ENCODE measurements at places on chromosomes 4 and X.
A peak's percentile ranks its signal among the peaks of the same experiment; 100 is the strongest.

GRCh38 chr4:128955751-128956150, 137.6 kb downstream of the SCLT1 start:
- DNase-seq, result no peak

DNA sequence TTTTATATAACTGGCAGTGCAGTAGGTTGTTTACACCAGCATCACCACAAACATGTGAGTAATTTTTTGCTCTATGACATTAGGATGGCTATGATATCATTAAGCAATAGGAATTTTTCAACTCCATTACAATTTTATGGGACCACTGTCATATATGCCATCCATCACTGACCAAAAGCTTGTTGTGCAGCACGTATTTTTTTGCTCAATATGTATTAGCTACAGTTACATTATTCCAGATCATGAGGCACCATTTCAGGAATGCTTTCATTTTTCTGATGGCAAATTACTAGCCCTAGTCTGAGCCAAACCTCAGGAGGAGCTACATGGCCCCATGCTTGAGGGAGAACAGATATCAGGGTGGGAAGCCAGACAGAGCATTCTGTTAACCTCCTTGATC, 56.8 kb upstream of the DCLK2 start:
- DNase-seq, result no peak

DNA sequence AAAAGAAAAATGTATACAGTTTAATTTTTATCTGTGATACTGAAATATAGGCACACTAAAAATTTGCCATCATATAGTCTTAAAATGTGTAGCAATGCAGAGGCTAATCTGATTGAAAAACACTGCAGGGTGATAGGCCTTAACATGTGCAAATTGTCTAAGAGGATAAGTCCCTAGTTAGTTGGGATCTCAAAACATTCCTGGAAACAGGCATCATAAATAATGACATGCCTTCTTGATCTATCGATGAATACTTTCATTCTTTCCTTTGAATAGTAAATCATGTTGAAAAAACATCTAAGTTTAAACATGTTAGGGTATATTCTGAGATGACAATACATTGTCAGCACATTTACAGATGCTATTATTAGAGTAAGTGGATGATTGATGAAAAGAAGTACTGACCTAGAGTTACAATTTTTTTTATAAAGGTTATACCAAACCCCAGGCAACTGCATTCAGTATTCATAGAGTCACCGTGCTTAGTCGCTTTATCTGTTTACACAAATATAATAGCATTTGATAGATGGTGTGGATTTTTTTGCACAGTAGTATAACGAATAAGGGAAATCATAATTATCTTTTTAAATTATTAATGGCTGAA, 668.2 kb upstream of the ADGRL3 start:
- DNase-seq, result no peak

DNA sequence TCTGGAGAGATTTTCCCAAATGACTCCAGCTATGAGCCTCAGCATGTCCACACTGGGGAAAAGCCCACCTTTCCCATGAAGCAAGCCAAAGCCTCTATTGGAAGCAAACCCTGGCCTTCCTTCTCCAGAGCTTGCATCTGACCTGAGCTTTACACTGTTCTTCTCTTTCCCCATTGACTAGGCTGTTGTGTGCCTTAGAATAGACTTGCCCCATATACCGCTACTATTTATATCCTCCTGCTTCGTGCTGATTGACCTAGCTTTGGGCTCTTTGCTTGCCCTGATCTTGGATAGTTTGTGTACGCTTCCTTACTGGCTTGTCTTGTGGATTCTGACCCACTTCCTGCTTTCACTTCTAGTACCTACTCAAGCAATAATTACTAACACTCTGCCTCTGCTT, 30.9 kb downstream of the FAM9B start:
- no peak for DNase-seq

DNA sequence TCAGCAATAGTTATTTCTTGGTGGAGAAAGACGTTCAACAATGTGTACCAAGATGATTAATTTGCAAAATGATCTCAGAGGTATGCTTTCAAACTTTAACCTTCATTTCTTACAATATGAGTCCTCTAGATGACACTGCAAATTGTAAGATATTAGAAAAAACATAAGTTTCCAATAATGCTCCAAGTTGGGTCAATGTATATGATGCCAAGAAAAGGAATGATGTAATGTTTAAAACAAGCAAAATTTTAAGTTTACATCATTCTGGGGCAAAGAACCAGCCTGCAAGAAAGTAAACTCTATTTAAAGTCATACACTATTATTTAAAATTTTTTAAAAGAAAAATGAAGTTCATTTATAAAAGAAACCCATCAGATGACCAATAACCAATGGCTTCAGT, 56.1 kb downstream of the PRSS12 start:
- no peak for DNase-seq

GRCh38 chr4:136784326-136784725, 748.0 kb downstream of the PCDH18 start:
- DNase-seq, result no peak

DNA sequence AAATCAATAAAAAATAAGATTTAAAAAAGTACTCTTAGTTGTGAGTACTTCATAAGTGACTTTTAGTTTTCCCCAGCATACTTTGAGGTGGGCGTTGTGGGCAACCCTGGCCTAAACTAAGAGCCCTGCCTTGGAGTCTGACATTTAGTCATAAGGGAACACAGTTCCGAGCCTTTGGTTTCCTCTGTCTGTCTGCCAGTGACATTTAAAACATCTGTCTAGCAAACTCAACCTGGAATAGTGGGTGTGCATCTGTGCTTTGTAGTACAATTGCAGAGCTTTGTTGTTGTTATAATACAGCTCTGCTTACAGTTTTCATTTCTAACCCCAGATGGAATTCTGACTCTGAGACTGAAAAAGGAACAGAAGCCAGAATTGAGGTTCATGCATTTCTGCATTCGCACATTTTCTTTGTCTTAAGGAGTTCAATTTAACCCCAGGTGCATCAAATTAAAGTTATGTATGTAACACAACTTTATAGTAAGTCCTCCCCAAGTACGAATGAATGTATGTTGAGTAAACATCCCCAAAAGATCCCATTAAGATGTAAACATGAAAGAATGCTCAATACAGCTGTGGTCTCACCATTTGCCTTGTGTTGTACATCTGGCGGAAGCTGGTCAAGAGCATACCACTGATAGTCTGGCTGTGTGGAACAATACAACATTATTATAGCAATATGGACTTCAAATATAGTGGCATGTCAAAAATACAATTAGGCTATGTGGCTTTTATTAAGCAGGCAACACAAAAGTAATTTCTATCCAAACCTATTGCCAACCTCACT, 25.9 kb downstream of the TNIP3 start:
- no peak for DNase-seq

DNA sequence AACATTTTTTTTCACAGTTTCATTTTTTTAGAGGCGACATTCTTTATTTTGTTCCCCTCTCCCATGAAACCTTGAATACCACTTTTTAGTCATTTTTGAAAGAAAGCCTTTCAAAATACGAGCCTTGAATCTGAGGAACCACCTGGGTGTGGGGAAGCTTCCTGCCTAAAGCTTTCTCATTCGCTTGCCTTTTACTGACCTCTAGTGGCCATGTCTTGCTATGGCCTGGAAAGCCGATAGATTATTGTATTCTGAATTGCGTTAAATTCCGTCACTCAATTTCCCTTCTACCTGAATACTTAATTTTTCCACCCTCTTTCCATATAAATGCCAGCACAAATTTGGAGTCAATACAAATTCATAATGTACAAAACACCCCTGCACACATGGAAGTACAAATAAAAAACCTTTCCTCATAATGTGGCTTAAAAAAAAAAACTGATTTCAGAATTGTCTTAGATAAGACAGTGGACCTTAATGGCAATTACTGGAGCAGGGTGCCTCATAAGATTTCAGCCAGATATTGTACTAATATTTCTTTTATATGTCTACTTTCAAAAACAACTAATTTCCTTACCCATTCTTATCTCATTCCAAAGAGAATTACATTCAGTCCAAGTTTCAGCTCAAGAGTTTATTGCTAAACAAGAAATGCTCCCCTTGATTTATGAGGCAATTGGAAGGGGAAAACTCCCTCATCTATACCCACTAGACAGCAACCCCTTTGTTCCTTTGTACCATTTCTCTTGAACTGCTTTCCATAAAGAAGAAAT, 217.9 kb downstream of the CENPC start:
- peak; percentile 8 for DNase-seq

GRCh38 chrX:24732766-24733500, 39.2 kb downstream of the POLA1 start:
- no peak for DNase-seq

- no peak for DNase-seq
Measured at GRCh38 chr4:7414046-7414445, 20.7 kb downstream of the PSAPL1 start.

GRCh38 chrX:2732076-2732475, 19.8 kb upstream of the XG start:
- no peak for DNase-seq

- no peak for DNase-seq
Measured at GRCh38 chrX:40063555-40063954, 34.2 kb downstream of the BCOR start.

- DNase-seq, result no peak
Measured at GRCh38 chr4:40375095-40375494, 40.0 kb downstream of the CHRNA9 start.

GRCh38 chr4:29636961-29637360, 1083.2 kb upstream of the PCDH7 start:
- no peak for DNase-seq

- DNase-seq, result no peak
Measured at GRCh38 chrX:19334945-19335626, 8.6 kb upstream of the PDHA1 start.

GRCh38 chr4:8072235-8072968, 86.2 kb downstream of the ABLIM2 start:
- no peak for DNase-seq

DNA sequence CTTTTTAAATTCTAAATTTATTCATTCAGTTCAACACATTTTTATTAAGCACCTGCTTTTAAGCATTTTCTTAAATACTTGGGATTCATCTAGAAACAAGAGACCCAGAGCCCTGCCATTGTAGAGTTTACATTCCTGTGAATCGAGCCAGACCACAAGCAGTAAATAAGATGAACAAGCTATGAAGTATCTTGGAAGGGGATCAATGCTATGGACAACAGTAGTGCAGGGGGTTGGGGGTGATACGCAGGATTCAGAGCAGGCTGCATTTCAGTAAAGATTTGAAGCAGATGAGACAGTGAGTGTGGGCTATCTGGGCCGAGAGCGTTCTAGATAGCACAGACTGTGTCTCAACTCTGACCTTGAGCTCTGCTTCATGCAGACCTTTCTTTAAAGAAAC, 35.1 kb downstream of the CLDN22 start:
- no peak for DNase-seq

DNA sequence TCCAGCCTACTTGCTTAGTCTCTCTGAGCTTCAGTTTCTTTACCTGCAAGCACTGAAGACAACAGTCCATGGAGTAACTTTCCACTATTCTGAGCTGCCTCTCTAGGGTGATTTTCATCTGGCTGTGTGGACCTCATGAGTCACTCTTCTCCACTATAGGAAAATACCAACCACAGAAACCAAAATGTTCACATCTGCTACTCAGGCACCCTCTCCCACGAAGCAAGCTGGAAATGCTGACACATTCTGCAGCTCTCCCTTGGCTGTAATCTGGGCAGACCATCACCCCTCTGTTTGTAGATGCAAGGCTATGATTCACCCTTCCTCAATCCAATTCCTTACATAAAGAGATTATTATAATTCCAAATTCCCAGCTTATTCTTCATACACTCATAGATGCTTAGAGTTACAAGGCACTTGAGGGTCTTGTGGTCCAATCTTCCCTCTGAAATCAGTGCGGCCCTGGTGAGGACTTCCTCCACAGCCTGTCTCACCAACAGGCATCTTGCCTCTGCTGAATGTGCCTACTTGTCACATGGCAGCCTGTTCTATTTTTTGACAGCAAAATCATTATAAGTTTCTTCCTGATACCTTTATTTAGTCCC, 97.0 kb upstream of the LNX1 start:
- no peak for DNase-seq

DNA sequence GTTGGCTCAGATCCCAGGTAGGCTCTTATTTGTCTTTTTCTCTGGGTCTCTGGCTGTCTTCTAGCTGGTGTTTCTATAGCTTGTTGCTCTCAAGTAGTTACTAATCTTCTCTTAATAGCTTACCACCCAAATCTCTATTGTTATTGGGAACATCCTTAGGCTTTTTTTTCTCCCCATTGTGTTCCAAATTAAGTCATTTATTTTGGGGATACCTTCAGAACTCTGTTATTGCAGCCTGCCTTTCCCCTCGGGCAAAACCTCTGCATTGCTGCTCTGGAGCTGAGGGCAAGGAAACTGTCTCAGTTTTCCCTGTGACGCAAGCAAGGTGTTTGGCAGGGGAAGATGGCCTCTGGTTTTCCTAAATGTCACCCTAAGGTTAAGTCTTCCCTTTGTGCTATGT, 338.1 kb upstream of the ZCCHC13 start:
- DNase-seq, result no peak

DNA sequence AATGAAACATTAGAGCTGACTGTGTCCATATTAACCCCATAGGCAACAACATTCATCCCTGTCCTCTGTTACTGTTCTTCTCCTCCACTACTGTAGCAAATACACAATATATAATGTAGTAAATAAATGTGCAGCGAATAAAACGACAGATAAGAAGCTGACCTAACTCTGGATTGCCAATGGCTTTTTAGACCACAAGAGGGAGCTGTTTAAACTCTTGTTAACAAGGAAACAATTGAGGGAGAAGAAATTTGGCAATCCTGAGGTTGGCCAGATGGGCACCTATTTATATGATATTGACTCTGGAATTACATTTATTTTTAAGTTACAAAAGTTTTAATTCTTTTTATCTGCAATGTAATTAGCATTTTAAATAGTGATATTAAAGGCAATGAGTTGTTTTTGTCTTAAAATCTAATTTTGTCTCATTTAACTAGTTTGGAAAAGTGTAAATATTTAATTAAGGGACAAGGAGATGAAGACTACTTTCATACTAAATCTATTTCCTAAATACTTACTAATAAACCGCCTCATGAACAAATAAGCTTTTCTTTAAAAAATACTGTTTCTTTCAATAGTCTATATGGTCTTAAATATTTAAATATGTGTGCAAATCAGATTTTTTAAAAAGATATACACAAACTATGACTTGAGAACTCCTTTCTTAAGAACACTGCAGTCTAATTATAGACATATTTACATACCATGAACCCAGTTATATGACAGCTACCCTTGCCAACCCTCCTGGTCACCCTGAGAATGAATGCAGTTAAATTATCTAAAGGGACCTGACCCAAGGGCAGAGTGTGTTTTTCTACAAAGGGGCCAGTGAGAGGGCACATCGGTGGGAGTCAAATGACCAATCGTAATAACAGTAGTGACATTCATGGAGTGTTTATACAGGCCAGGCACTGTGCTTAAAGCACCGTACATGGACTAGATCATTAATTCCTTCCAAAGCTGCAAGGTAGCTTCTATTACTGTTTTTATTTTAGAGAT, 52.9 kb upstream of the HPF1 start:
- DNase-seq, result no peak

- DNase-seq, result no peak
Measured at GRCh38 chr4:76001700-76002099, 5.6 kb downstream of the CXCL9 start.

- no peak for DNase-seq
Measured at GRCh38 chr4:24604558-24605214, 20.3 kb upstream of the DHX15 start.

GRCh38 chr4:95105983-95106382, 348.2 kb downstream of the BMPR1B start:
- no peak for DNase-seq
